ENCODE measurements at places on chromosomes 12 and 14. TPM values are rescaled to one million over a fixed set of nuclear protein-coding genes. Genes with fewer than 3 reads are reported as not detected.

- no peak for DNase-seq
These were observed 46.3 kb downstream of the NTS start for GRCh38 chr12:85920324-85920947.

DNA sequence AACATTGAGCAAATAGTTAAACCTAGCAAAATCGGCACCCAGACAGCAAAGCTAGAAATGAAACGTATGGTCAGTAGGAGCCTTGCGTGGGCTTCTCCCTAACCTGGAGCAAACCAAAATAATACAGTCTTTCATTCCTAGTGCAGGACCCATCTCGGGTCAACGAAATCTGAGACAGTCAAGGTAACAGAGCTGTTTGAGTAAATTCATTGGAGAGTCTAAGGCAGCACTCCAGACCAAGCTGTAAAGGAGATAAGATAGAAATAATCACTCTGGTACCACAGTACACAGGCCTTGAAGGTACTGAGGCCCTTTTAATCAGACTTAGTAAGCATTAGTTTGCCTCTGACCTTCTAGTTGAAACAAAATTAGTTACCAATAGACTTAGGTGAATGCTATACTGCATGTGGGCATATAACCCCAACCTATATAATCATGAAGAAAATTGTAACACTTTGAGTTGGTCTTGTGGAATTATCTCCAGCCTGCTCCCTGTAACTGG is 54.4 kb upstream of the BICD1 start:
- DNase-seq, result no peak

- DNase-seq, result no peak
These were observed 36.0 kb downstream of the ANKRD9 start for GRCh38 chr14:102473559-102473958.

GRCh38 chr12:26580619-26581018 is 252.4 kb downstream of the ITPR2 start:
- no peak for DNase-seq

- DNase-seq, result no peak
These were observed 158.1 kb downstream of the FLRT2 start for GRCh38 chr14:85688006-85688405.

The PTPRO gene
- polyA plus RNA-seq, result 217 TPM
